ENCODE measurements at places on chromosomes 3 and 15.

- DNase-seq, result peak; percentile 79
Observed at GRCh38 chr3:184345317-184346144, 8.1 kb downstream of the FAM131A start.

DNA sequence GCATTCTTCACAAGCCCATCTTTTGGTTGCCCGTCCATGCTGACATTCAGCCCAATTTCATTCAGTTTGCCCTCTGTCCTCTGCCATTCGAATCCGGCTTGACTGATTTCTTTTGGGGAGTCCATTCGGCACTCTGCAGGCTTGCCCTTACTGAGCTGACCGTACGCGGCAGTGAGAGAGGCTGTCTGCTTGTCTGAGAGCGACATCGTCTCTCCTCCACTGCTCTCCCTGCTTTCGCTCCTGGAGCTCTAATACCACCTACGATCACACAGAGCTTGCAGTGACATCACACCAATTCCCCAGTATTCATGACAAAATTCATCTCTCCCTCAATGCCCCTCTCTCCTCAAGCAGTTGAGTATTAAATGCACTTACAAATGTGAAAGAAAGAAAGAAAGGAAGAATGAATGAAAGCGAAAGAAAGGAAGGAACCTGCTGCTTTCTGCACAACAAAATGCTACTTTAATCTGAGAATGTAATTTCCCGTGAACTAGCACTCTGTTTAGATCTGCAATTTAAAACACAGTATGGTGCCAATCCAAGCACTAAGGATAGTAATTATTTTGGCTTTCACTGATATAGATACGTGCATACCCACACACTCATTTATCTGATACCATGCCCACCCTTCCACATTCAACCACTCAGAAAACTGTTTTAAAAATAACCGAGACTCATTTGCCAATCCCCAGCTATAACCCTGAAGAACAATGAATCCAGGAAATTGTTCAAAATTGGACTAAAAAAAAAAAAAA, 89.5 kb downstream of the DHX30 start:
- no peak for DNase-seq

GRCh38 chr15:77836121-77836692, 203.5 kb upstream of the LINGO1 start:
- no peak for DNase-seq

- no peak for DNase-seq
Observed at GRCh38 chr3:61983479-61983878, 389.9 kb downstream of the FEZF2 start.

DNA sequence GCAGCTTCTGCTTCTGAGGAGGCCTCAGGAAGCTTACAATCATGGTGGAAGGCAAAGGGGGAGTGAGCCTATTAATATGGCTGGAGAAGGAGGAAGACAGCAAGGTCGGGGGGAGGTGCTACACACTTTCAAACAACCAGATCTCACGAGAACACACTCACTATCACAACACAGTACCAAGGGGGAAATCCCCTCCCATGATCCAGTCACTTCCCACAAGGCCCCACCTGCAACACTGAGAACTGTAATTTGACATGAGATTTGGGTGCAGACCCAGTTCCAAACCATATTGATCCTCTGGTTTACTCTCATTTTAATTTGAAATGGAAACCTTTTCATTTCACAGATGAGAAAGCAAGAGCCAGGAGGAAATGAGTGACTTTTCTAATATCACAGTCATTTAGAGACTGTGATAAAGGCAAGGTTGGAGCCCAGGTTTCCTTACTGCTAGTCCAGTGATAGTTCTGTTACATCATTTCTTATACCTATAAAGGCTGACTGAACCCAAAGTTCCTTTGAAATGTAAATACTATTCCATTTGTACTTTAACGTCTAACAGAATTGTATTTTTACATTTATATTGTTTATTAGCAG, 105.8 kb upstream of the GAP43 start:
- DNase-seq, result no peak

- no peak for DNase-seq
Observed at GRCh38 chr3:191461113-191461595, at the start of gene PYDC2. PYDC2 (plus strand) TSS chr3:191461163; CDS start chr3:191461163, 0 bp downstream.

DNA sequence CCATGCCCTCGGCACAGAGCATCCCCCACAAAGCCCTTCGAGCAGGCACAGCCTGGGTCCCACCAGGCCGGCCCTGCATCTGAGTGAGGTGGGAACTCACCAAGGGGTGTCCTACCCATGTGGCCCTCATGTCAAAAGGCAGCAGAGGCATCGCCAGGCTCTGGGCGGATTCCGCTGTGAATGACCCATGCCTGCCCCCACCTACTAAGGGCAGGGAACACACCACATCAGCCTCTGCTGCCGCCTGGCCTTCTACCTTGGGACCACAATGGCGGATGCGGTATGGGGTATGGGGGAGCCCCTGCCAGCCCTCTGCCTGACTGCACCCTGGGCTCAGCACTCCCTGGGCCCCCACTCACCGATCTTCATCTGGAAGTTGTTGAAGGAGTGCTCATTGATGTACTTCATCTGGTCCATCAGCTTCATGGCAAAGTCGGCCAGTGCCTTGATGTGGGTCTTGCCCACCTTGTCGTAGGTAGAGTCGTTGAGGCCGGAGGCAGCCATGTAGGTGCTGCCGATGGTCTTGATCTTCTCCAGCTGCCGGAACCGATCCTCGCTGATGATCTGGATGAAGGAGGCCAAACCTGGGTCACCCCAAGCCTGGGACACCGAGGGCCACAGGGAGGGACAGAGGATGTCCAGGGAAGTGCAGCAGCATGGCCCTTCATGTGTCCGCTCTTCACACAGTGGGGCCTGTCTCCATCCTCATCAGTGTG, 87.8 kb downstream of the SEC22A start:
- DNase-seq, result no peak

DNA sequence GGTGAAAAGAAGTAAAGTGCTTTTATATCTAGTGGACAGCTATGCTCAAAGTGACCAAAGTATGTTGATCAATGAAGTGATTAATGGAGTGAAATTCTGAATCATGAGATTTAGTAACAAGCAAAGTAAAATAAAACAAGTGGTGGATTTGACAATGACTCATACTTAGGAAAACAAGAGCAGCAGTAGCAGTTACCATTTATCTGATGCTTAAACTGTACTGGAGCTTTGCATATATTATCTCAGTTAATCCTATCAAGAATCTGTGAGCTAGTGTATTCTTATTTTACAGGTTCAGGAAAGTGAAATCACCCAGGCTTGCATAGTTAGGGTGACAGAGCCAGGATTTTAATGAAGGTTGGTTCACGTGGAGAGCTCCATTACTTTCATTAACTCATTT, 50.6 kb upstream of the SPATA16 start:
- DNase-seq, result no peak

Data from inflammatory macrophage treated with lipopolysaccharide for 1 hour (primary cell).